Ascending aorta (tissue), 2 donors: ENCODE measurements at places on chromosomes 2 and 18.

DNA sequence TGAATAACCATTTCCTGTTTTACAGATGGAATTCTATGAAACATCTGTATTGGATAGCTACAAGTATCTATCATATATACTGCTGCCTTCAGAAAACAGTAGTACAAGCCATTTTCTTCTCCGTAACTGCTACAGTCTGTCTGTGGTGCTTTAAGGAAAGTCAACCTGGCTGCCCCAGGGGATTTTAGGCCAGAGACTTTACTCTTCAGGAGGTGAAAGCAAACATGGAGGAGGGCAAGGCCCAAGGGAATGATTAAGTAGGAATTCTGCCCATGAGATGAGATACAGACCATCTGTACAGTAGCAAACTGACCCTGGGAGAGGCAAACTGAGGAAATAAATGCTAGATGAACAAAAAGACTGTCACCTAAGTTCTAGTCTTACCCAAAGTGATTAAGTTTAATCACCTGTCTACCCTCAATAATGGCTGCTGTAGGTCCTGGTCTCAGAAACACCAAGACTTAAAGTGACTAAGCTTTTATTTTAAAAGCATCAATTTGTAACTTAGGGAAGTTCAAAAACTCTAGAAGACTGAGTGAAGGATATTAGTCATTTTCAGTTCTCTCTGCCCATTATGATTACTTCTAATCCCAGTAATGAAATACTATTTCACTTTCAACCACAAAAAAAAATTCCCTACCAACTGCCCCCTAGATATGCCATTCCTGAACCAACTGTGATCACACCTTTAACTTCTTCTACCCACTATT lies 14.8 kb downstream of the MBD2 start:
- H3K27ac ChIP-seq = peak overlapping the region; percentile 29
- no peaks in the 10 kb centered on the region for H3K27me3 ChIP-seq
- H3K4me1 ChIP-seq = no peaks in the 10 kb centered on the region
- no peak for DNase-seq
- H3K4me3 ChIP-seq = no peak overlapping the region

DNA sequence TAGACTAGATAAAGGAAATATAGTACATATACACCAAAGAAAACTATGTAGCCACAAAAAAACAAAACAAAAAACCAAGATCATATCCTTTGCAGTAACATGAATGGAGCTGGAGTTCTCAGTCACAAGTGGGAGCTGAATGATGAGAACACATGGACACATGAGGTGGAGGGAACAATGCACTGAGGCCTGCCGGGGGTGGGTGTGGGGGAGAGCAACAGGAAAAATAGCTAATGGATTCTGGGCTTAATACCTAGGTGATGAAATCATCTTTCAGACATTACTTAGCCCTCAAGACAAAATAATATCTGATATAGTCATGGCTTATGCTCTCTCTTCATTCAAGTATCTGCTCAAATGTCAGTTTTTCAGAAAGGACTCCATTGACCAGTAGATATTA lies 930.6 kb downstream of the LRP1B start:
- no peak for DNase-seq
- no peaks in the 10 kb centered on the region for H3K36me3 ChIP-seq
- no peaks in the 10 kb centered on the region for H3K4me1 ChIP-seq

DNA sequence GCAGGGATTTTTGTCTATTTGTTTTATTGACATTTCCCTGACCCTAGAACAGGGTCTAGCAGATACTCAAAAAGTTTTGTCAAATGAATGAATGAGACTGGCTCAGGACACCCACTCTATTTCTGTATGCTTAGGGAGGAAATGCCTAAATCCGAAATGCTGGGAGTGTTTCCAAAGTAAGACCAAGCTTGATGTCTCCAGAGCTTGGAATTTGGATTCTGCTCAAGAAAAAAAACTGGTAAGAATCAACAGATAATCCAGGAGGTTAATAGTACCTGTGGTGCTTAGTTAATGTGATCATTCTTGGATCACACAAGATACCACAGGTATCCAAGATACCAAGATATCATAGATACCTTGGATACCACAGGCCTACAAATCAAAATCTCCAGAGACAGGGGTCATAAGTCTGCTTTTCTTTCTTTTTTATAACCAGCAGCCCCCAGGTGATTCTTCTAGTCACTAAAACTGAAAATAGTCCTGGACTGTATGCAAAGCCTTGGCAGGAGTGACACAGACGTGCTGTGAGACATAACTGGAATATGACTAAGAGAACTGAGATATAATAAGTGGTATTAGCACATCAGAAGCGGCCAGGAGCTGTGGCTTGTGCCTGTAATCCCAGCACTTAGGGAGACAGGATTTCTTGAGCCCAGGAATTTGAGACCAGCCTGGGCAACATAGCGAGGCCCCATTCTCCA lies 39.9 kb upstream of the SP3 start:
- H3K4me1 ChIP-seq = no peaks in the 10 kb centered on the region
- no peaks in the 10 kb centered on the region for H3K27me3 ChIP-seq
- DNase-seq = peak; percentile 87
- H3K36me3 ChIP-seq = no peaks in the 10 kb centered on the region
- H3K27ac ChIP-seq = peak overlapping the region; percentile 84
- no peak overlapping the region for H3K4me3 ChIP-seq

DNA sequence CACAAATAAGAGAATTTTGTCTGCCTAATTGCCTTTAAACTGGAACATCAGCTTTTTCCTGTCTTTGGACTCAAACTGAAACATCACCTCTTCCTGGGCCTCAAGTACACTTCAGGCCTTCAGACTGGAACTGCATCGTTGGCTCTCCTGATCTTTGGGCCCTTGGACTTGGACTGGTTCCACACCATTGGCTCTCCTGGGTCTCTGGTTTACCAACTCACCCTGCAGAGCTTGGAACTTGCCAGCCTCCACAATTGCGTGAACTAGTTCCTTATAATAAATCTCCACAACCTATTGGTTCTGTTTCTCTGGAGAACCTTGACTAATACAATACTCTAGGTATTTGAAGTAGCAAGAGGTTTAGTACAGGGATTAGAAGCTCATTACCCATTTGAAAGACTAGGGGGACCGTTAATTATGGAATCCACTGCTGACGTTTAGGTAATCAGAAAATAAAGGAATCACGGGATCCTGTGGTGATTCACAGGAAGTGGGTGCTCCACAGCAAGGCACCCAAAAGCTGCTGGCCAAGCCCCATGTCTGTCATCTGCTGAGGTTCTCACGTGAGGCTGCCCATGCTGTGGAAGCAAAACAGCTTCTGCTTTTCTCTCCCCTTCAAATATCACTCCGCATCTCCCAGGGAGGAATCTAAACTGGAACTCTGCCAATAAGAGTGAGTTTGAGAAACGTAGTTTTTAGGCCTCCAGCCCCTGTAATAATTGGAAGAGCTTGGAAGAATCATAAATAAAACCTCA lies 20.0 kb upstream of the SGPP2 start:
- H3K27me3 ChIP-seq = no peaks in the 10 kb centered on the region
- H3K36me3 ChIP-seq = no peaks in the 10 kb centered on the region
- H3K4me1 ChIP-seq = no peaks in the 10 kb centered on the region
- H3K4me3 ChIP-seq = no peak overlapping the region
- DNase-seq = no peak

DNA sequence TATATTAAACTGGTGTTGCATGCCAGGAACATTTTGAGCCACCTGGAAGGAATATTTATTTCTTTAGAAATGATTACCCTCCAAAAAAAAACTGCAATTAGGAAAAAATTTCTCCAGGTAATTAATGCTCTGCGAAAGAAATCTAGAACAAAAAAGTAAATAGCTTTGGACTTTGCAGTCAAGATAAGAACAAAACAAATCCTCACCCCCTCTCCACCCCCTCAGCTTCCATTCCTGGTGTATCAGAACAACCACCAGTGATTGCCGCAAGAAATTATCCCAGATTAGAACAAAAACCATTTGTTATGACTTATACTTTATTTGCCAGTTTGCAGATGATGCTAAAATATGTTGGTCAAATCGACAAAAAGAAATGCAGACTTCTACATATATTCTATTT lies 17.0 kb upstream of the TCF7L1 start:
- H3K27ac ChIP-seq = no peak overlapping the region
- H3K4me1 ChIP-seq = no peaks in the 10 kb centered on the region
- no peaks in the 10 kb centered on the region for H3K36me3 ChIP-seq
- DNase-seq = no peak
